ENCODE measurements at places on chromosomes 13 and 19.

- peak; percentile 18 for DNase-seq
Measured at GRCh38 chr13:73820688-73821087, 313.5 kb downstream of the KLF12 start.

DNA sequence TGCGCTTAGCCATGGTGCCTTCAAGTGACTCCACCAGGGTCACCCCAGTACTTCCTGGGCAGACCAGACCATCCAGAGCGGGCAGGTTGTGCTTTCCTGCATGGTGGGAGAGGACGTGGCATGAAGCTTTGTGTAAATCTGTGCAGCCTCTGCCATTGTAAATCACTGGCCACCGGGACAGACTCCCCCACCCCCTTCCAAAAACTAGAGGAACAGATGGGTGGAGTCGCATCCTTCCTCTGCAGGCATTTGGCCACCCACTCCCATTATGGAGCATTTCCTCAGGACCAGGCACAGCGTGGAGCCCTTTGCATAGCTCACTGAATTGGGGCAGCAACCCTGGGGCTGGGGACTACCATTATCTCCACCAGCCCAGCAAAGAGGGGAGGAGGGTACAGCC, 8.2 kb downstream of the BCKDHA start:
- no peak for DNase-seq

- no peak for DNase-seq
Measured at GRCh38 chr13:43244481-43244880, 221.1 kb downstream of the DNAJC15 start.

- no peak for DNase-seq
Measured at GRCh38 chr13:111511805-111512504, 191.5 kb downstream of the TEX29 start.

GRCh38 chr13:113962386-113962785, 11.5 kb downstream of the C13orf46 start:
- no peak for DNase-seq

DNA sequence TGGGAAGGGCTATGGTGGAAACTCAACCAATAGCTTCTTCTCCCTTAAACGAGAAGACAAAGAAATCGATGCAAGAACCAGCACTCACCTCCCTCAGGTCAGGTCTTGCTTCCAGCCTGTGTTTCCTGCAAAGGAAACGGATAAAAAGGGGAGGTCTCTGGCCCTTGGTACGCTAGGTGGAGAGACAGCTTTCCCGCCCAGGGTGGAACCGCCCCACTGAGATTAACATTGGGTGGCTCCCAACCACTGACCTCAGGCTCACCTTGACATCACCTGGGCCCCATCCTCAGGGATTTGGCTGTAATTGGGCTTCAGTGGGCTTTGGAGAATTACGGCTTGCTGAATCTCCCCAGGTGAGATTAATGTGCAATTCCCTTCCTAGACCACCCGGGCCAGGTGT, at the start of gene NLRP7:
TSS of gene NLRP7 (minus strand) at position 150 of the 400 bp plus-strand sequence.
- no peak for DNase-seq

DNA sequence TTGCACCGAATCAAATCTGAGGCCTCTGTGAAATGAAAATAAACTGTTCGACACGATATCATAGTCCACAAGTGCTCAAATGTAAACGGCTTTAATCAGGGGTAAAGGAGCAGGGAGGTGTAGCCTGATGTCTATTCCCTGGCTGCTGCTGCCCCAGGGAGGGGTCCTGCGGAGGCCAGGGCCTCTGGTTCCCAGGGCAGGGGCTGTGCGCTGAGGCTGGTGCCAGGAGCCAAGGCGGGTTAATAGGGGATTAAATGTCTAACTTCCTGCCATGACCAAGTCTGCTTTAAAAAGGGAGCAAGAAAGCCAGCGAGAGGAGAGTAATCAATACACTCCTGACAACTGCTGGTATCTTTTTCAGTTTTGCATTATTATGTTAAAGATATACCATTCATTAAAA, 59.4 kb downstream of the ZNF536 start:
- no peak for DNase-seq

DNA sequence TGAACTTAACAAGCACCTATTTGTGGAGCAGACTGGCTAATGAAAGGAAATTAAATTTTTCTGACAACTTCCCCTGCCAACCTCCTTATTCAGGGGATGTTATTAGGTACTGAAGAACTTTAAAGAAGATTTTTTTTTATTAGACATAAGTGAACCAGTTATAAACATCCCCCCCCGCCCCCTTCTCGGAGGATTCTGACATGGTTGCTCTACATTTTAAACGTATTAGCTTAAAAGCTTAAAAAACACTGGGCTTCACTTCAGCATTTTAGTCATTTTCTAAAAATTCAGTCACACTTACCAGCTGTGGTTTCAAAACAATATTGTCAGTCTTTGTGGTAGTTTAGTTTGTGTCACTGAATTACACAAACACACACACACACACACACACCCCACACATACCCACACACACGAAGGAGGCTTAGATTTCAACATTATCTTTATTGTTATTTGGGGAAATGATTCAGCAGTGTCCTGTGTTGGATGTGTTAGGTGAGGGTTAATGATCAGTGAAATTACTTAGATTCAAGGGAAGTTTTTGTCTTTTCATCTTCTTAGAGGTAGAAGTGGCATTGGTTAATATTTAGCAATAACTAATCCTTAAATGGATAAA, 145.7 kb downstream of the PCCA start:
- DNase-seq: no peak

GRCh38 chr19:21210037-21210621, 68.3 kb downstream of the ZNF431 start:
- DNase-seq: no peak

DNA sequence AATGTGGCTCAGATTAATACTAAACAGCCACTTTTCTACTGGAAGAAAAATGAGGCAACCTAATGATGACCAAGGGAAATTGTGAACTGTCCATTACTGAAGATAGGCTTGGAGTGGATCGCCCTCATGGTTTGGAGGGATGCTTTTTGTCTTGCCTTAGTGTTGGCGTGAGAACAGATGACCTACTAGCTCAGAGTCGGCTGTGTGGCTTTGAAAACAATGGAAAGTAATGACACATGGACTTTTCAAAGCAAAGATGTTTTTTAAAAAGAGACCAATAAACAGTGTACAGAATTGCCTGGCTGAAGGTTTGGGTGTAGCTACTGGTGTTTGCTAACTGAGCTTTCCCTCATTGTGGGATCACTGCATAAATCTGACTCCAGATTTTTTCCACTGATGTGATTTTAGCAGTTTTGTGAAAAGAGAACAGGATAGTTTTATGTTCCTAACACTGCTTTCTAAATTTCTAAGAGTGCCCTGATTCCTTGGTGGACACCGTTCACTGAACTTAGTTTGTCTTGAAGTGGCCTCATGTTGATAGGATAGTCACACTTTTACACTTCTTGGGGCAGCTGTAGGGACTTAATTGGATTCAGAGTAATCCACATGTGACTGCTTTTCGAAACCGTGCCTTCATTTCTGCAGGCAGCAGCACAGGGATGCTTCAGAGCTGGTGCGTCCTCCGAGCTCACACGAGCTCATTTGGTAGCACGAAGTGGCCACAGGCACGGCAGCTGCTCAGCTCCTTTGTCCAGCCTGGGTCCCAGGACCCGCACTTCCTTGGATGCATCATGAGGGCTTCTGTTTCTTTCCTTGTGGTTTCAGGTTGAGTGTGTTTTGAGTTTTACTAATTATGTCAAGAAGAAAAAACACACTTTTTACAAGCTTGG, 4.3 kb downstream of the CEBPG start:
- DNase-seq: no peak

GRCh38 chr19:7926727-7927604, 1.0 kb upstream of the CTXN1 start:
- DNase-seq: no peak

DNA sequence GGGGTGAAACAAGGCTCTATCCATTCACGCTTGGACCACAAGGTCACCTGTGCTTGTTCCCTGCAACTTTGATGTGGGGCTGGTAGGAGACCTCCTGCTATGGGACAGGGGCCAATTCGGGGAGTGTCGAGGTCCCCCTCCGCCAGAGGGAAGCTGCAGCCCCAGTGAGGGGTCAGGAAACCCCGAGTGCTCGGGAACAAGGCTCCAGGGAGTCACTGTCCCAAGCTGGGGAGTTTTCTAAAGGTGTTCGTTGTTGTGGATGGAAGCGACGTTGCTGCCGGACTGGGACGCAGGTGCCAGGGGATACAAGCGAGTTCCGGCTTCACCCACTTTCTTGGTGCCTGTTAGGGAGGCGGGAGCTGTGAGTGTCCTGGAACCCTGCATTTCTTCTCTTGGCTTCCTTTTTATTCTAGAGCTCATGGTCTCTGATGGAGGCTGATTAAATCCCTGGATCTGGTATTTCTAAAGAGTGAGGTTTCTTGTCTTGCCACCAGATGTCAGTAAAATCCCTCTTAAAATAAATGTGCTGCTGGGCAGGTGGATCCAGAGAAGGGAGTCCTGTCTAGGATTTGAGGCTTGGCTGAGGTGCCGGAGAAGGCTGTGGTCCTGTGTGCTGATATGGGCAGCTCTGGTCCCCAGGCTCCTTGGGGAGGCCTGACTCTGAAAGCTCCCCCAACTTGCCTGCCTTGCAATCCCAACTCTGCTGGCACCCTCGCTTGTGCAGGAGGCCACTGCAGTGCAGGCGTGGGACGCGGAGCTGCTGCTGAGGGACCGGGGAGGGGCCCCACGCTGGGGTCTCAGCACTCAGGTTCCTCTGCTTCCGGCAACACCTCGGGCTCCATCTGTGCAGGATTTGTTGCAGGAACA, 153.9 kb downstream of the TEX29 start:
- DNase-seq: peak; percentile 69

DNA sequence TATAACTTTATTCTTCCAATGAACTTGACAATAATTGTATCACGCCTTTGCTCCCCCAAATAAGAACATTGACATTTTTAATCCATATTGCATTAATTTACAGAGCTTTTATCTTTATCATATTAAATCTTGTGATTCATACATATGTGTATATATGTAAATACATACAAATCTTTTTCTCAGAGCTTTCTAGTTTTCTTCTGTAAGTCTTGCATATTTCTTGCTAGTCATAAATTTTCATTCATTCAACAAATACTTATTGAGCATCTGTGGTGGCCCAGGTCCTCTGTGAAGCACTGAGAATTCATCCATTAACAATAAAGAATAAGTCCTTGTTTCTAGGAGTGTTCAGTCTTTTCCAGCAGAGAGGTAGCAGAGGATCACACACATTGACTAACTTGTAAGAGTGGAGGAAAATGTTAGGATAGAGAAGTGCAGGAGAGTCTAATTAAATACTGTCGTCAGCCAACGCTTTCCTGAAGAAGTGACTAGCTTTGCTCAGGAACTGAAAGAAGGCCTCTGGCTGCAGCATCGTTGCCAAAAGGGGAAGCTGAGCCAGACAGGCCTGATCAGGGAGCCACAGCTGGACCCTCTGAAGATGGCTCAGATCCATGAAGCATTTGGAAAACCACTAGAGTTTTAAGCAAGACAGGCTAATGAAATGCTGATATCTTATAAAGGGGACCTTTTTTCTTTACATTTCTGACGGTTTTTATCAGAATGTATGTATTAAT, 38.6 kb upstream of the LAMP1 start:
- DNase-seq: no peak

GRCh38 chr13:113564331-113565023, 20.1 kb upstream of the TFDP1 start:
- DNase-seq: no peak

- no peak for DNase-seq
Measured at GRCh38 chr19:18859676-18860301, 28.0 kb downstream of the UPF1 start.

DNA sequence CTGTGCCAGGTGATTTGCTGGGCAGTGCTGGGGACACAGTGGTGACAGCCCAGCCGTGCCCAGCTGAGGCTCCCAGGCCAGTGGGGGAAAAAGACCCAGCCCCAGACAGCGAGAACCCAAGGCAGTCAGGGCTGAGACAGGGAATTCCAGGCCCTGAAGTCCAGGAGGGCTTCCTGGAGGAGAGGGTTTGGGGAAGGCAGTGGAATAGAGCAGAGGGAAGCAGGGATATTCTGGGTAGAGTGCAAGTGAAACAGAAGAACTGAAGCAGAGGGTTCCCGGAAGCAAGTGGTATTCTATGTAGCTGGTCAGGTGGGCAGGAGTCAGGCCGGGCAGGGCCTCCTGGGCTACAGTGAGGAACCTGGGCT, 1.3 kb upstream of the CEACAM16 start:
- DNase-seq: no peak

DNA sequence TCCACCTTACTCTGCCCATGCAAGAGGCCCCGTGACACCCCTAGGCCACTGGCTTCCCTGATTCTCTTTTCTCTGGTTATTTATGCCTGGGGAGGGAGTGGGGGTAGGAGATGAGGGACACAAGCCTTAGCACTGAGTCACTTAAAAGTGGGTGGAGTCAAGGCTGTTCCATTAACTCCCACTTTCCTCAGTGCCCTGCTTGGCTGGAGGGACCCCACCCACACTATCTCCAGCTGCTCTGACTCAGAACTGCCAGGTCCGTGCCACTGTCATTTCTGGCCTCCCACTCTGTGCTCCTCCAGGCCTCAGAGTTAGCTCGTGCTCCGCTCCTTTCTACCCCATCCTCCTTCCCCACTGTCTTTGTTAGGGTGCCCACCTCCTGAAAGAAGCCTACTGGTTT, 113.4 kb upstream of the UQCRFS1 start:
- no peak for DNase-seq

DNA sequence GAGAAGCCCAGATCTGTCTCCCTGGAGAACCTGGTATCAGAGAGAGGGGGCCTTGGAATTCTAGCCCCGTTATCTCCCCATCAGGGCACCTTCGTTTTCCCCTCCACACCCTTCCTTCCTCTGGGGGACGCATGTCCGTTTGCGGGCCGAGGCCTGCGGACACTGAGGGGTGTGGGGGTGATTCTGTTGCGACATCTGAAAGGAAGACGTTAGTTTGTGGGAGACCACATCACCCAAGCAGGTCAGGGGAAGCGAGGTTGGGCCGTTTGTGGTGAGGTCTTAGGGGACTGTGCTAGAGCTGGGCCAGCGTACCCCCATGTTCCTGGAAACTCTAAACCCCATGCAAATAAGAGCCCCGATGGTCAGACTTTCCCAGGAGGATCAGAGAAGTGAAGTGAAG, 3.7 kb upstream of the HSH2D start:
- DNase-seq: no peak
